ENCODE measurements at places on chromosomes 11 and 22.

DNA sequence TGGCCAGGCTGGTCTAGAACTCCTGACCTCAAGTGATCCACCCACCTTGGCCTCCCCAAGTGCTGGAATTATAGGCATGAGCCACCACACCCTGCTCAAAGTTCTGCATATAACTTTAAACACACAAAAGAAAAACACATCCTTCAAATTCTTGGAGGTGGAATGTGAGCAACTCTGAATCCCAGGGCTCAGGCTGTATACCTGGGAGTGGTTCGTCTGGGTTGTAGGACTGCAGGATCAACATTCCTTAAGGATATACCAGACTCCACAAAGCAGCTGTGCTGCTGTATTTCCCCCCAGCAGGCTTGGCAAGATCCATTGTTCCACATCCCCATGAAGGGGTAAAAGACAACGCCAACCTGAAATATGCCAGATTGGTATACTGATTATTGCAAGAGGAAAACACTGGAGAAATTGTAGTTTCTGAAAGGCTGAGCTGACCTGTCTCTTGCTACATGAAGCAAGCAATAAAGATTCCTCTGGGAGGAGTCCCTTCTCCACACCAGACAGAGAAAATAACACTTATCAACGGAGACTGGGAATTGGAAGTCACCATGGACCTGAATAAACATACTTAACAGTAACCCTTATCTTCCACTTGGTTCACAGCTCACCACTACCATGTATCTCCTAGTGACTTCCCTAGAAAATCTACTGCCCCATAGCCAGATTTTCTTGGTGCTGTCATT lies 12.2 kb upstream of the RPS3 start:
- no peak for DNase-seq

DNA sequence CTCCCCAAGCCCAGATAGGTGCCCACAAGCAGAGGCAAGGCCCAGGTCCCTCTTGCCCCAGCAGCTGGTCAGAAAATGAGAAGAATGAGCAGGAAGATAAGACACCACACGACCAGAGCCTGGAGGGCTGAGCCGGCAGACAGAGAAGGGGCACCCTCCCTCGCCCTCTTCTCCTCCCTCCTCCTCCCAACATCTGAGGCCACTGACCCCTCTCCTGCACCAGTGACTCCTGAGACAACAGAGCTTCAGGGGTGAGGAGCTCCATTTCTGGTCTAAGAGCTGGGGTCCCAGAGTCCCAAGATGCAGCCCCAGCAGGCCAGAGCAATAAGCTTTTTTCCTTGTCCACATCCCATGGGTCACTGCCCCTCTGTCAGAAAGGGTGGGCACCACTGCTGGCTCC lies 159.2 kb downstream of the TRIM29 start:
- DNase-seq = no peak

DNA sequence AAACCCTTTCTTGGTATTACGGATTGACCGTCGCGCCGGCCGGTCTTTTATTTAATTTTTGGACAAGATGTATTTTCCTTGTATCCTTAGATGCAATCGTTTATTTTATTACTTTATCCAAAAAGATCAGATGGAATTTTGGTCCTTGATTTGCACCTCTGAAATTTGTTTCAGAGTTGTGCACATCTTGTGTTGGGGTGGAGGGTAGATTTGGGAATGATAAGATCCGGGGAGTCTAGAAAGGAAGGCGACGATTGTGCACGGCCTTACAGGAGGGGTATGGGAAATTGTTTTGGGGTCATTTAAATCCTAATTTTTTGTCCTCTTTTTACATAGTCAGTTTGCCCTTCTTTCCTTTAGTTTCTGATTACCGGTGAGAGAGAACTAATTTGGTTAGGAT lies 1.4 kb downstream of the KDM2A start:
- no peak for DNase-seq

- no peak for DNase-seq
Observed at GRCh38 chr11:94972700-94973098, 657 bp downstream of the CWC15 start.

- no peak for DNase-seq
Observed at GRCh38 chr22:32794449-32795213, 6.9 kb upstream of the TIMP3 start.

DNA sequence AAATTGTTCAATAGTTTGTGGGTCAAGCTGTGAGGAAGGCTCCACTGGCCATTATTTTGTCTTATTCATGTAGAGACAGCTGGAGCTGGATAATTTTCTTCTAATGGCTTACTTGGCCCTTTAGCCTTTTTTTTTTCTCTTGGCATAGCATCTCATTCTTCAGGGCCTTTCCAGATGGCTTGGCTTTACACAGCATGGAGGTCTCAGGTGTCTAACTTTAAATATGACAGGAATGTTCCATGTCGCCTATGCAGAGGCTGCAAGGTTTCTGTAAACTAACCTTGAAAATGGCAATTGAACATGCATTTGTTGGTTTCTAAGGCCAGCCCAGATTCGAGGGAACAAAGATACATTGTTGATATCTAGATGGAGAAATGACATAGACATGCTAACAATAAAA lies 247.9 kb upstream of the CNTN5 start:
- DNase-seq = no peak

DNA sequence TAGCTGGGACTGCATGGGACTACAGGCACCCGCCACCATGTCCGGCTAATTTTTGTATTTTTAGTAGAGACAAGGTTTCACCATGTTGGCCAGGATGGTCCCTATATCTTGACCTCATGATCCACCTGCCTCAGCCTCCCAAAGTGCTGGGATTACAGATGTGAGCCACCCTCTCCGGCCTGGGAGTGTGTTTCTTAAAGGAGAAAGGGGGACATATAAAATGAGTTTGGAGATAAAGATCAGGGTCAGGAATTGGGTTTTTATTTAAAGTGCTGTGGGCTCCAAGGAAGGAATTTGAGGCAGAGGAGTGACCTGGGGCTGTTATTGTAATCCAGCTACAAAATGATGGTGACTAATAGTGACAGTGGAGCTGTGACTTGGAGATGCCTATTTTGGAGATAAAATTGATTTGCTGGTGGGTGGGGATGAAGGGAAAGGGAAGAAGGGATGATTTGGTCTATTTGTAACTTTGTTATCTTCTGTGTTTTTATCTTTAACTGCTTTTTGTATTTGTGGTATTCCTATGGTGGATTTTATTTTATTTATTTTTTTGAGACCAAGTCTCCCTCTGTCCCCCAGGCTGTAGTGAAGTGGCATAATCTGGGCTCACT lies 5.0 kb downstream of the CRKL start:
- no peak for DNase-seq

- no peak for DNase-seq
Observed at GRCh38 chr11:65648997-65649493, 11.1 kb downstream of the SIPA1 start.

- no peak for DNase-seq
Observed at GRCh38 chr11:1856306-1857005, 3.6 kb downstream of the LSP1 start.

DNA sequence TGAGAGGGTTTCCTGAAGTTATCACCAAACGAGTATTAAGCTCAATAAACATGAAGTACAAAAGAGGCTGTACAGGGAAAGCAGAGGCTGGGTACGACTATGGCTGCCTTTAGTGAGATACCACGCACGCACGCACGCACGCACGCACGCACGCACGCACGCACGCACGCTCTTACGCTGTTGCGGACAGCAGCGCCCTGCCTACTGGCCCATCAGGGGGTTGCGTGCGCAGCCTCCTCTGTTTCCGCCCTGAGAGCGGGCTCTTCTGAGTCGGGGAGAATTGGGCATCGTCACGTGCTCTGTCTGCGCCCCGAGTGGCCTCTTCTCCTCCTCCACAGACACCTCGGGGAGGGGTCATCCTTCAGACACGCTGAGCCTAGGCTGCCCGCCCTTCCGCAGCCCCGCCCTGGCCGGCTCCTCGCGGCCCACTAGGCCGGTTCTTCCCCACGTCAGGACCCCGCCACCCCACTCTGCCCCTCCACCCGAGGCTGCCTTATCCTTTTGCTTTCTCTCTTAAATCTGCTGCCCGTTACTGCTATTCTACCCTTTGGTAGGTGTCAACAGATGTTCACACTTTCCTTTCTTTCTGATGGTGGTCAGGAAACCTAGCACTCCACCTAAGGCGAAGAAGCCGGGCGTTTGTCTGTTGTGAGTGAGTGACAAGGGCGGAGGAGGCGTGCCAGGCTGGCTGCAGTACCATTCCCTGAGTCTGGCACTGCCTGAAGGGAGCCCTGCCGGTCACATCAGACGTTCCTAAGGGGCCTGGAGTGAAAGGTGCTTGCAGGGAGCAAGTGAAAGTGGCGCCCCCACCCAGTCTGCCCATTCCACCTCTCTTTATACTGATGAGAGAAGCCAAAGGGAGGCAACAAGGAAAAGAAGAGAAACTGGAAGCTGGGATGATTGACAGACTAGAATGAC lies 300.4 kb upstream of the B3GAT1 start:
- no peak for DNase-seq

Data from stimulated activated CD4-positive, alpha-beta T cell treated with anti-CD3 and anti-CD28 coated beads, Interleukin-15, amount 100 ng/mL, for 1 hour (primary cell).